Muscle of back (tissue), 13 donors: ENCODE measurements at places on chromosomes 16 and 17. TPM values are rescaled to one million over a fixed set of nuclear protein-coding genes. Genes with fewer than 3 reads are reported as not detected.

GRCh38 chr16:47037396-47037745, 63.9 kb upstream of the DNAJA2 start:
- no peak for DNase-seq

- DNase-seq: no peak
Measured at GRCh38 chr17:8849311-8850041, 18.0 kb downstream of the PIK3R6 start.

DNA sequence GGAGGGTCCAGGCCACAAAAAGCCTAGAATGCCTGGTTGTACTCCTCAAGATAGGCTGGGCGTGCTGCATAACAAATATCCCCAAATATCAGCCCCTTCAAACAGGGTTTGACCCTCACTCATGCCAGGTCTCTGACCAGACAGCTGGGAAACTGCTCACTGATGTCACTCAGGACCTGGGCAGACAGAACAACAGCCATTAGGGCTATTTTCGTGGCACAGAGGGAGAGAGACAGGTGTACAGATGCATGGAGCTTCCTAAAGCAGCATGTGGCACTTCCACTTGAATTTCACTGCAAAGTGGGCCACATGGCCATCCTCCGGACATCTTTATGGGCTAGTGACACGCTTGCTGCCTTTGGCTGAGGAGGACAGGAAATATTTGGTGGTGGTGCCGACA, 73.1 kb downstream of the SREBF1 start:
- DNase-seq: no peak

DNA sequence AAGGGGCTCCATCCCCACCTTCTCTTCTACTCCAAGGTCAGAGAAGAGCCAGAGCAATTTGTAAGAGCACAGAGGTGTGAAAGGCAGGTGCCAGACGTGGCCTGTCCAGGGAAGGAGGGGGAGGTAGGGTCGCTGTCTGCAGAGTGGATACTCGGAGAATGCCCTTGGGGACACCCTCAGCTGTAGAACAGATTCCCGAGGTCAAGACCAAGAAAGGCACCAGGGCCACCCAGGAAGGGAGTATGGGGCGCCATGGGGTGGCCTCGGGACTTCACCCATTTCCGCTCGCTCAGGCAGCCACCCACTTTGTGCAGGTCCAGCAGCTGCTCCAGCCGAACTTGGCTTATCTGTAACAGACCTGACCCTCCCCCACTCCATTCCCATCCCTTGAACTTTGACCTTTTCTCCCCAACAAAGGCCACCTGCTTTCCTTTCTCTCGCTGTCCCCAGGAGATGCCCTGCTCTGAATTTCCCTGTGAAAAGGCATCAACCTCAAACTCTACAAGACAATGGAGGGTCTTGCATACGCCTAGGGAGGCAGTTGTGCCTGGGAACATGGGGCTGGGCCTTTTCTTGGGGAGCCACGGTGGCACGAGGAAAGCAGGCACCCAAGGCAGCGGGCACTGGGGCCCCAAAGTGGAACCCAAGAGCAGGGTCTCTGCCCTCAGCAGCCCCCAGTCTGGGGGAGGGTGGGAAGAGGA, 11.3 kb upstream of the AXIN2 start:
- no peak for DNase-seq

GRCh38 chr16:53775106-53775820, 71.3 kb downstream of the FTO start:
- DNase-seq: no peak

GRCh38 chr17:65797101-65797500, 235.7 kb upstream of the AXIN2 start:
- no peak for DNase-seq

DNA sequence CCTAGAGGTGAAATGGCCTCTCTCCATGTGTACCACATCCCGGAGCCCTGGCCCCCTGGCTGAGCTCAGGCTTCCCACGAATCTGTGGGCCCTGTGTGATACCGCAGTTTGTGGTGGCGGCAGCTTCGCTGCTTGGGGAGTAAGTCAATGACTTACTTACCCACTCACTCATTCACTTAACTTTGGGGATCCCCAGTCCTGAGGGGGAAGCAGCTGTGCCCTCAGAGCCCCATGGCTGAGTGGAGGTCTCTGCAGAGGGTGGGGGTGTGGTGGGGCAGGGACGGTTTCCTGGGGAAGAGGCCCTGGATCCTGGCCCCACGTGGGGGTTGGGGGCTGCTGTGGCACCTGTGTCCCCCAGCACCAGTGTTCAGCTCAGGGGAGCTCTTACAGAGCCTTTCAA, 13.2 kb downstream of the KCNJ12 start:
- no peak for DNase-seq

- DNase-seq: no peak
Measured at GRCh38 chr17:17928398-17929287, 43.6 kb downstream of the TOM1L2 start.

B3GNT9 gene
- polyA plus RNA-seq: 15.7 TPM

C17orf50 gene
- not detected for polyA plus RNA-seq

GP2 gene
- polyA plus RNA-seq: not detected

KIAA0753 gene
- polyA plus RNA-seq: 17.3 TPM

XYLT1 gene
- polyA plus RNA-seq: 7.1 TPM

ODAD4 gene
- 0.74 TPM for polyA plus RNA-seq
